ENCODE measurements at places on chromosomes 11 and 22. TPM values are rescaled to one million over a fixed set of nuclear protein-coding genes. Genes with fewer than 3 reads are reported as not detected.

- DNase-seq = peak; percentile 27
These were observed 53.6 kb downstream of the CECR2 start for GRCh38 chr22:17422736-17423343.

DNA sequence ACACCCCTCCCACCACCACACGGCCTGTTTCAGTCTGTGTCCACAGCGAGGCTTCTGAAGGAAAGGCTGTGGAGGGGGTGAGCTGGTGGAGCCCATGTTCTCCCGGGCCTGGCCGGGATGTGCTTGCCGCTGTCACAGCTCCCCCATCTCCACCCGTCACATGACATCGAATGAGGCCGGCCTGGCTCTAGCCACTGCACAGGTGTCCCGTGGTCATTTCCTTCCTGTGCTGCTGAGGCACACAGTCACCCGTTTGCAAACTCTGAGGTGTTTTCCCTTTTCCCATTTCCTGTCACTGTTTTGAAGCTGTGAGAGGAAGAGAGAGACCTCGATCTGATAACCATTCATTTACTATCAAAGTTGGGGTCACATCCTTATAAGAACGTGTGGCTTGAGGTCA lies 55.7 kb upstream of the CLDN5 start:
- no peak for DNase-seq

FZD4 gene
- 8.9 TPM for total RNA-seq

DNA sequence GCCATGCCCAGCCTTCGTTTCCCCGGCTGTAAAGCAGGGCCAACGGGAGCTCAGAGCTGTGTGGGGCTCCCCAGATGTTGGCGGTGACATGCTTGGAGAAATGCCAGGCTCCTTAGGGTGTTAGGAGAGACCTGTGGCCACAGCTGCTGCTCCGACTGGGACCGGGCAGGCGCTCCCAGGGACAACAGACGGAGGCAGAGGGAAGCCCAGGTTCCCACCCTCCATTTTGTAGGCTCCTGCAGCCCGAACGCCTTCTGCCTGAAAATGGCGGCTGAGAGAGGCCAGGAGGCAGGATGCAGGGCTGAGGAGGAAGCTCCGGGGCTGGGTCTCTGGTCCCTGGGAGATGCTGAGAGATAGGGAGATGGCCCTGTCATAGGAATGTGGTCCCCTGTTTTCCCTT lies 10.0 kb downstream of the CD6 start:
- no peak for DNase-seq

DNA sequence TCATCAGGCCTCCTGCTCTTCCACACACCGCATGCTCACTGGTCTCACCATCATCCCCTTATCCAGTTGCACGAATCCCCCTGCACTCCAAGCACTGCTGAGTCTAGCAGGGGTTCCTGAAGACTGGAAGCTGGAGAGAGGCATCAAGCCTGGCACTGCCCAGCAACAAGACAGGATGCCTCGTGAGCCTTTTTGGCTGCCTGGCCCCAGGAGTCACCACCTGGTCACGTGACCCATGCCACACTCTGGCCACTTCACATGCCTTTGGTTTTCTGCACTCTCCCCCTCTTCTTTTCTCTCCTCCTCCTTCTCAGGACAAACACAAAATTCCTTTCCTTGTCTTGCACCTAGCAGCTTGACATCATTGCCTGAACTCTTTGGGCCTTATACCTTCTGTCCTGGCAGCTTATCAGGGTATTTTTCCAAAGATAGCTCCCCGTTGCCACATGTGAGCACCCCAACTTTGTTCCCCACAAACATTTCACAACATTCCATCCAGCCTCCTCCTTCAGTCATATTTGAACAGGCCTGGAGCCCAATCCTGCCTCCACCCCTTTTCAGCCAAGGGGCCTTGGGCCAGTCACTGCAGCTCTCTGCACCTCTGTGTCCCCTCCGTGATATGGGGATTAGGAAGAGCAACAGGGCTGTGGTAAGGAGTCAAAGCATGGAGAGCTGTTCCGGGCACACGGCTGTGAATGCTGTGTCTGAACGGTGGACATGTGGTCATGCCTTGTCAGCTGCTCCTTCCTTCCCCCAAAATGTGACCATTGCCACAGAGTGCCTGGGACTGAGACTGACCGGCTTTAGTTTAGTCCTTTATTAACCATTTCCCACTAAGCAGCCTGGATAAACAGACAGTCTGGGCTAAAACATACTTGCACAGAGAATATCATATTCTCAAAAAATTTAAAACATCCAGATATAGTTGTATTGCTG lies 2.8 kb upstream of the PACSIN2 start:
- no peak for DNase-seq

GRCh38 chr11:61266602-61267001 lies 25.6 kb downstream of the PGA5 start:
- DNase-seq = no peak

DNA sequence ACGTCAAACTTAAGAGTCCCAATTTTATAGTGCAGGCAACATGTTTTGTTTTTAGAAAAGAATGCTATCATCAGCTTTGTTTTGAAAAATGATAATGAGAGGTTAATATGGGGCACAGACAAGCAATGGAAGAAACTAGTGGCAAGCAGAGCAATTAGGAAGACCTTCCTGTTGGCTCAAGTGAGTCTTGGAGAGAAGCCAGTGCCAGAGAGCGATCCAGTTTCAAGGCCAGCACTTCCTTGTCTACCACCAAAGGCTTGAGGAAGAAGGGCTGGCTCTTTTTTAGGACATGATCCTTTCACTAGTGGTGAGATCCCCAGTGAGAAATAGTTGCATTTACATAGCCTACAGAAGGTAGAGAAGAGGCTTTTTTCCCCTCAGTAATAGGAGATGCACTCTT lies 1340.7 kb downstream of the LRRC4C start:
- DNase-seq = no peak

- no peak for DNase-seq
These were observed 6.7 kb downstream of the BRD1 start for GRCh38 chr22:49820984-49821383.

All from GM23338 (cell line).